ENCODE measurements at places on chromosomes 2 and 18.

GRCh38 chr2:242054406-242054805, 184.9 kb downstream of the RTP5 start:
- no peak for DNase-seq

DNA sequence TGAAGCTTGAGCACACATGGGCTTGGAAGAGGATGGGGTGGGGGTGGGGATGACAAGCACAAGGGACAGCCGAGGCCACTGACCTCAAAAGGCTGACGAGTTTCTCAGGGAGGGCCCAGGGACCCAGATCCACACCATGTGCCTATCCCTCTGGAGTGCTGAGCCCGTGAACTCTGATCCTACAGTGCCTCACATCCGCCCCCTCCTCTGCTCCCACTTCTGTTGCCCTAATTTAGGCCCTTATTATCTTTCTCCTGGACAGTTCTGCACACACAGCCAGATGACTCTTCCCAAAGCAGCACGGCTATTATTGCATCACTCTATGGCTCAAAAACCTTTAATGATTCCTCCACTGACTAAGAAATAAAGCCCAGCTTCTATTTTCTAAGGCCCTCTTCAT, 24.8 kb downstream of the CYRIA start:
- no peak for DNase-seq

DNA sequence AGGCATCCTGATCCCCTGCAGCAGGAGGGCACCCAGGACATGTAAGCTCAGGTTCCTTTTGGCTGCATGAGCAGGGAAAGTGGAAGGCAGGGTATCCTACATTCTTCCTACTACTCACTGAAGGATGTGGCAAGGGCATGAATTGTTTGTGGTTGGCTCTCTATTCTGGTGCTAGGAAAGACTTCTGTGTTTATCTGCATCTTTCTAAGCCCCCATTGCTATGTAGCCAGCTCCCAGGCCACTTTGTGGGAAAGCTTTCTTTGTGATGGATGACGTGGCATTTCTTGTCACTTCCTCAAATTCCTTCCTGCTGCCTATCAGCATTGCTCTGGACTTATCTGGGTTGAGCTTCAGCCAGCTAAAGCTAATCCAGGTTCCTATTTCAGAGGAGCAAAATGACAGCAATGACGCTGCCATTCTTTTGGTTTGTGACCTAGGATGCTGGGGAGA, 46.2 kb downstream of the MEIS1 start:
- DNase-seq, result no peak

DNA sequence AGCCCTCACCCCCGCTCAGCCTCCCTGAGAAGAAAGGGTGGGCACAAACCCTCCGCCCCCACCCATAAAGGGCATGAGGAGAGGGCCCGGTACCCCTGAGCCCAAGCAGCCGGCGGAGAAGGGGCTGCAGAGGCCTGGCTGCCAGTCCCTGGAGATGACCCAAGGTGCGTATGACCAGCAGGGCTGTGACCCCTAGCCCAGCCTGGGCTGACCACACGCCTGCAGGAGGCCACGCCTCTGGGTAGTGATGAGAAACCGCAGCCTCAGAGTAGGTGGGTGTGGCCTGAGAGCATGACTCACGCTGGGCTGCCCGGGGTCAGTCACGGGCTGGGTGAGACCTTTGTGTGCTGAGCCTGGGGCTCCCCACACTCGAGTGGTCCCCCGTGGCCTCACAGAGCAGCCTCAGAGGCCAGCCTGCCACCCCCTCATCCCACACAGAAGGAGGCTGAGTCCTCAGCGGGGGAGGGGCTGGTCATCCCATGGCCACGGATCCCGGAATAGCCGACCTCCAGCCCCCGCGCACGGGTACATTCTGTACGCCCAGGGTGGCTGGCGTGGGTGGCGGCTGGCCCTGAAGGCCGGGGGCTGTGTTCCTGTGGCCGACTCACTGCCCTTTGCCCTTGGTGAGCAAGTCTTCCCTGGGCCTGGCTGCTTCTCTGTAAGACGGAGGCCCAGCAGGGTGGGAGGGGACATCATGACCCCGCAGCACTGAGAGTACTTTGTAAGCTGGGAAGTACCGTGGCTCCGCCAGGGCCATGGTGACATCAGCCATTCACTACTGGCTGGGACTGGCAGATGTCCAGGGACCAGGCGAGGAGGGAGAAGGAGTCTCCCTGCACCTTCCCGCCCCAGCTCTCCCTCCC, 110.8 kb upstream of the OTOS start:
- no peak for DNase-seq

- no peak for DNase-seq
These were observed 89.4 kb downstream of the CELF4 start for GRCh38 chr18:37476182-37476581.

Data from stimulated activated CD8-positive, alpha-beta memory T cell treated with anti-CD3 and anti-CD28 coated beads, Interleukin-2, amount 100 ng/mL, for 1 hour (primary cell).